T-helper 17 cell (primary cell): ENCODE measurements at places on chromosomes 1 and 21.

- H3K36me3 ChIP-seq = peaks cover 6% of the 10 kb centered on the region
- no peak for DNase-seq
- no peak overlapping the region for H3K4me3 ChIP-seq
- no peak overlapping the region for H3K27ac ChIP-seq
These were observed 1.4 kb downstream of the RNF11 start for GRCh38 chr1:51237351-51238033.

DNA sequence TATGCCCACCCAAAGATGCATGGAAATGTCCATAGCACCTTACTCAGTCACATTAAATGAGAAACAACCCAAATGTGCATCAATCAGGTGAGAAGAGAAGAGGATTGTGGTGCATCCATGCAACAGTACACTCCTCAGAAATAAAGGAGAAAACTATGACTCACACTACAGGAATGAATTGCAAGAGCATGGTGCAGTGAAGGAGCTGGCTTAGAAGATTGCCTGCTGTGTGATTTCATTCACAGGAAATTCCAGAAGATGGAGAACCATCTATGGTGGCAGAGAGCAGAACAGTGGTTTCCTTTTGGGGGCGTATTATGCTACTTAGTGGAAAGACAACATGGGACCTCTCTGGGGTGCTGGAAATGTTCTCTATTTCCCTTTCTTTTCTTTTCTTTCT is 278.6 kb upstream of the AJAP1 start:
- no peaks in the 10 kb centered on the region for H3K36me3 ChIP-seq
- no peak for DNase-seq
- H3K4me3 ChIP-seq = no peak overlapping the region
- no peaks in the 10 kb centered on the region for H3K27me3 ChIP-seq
- no peaks in the 10 kb centered on the region for H3K4me1 ChIP-seq

- no peak overlapping the region for H3K4me3 ChIP-seq
- H3K27me3 ChIP-seq = peaks cover 55% of the 10 kb centered on the region
- peaks cover 15% of the 10 kb centered on the region for H3K4me1 ChIP-seq
- H3K27ac ChIP-seq = no peak overlapping the region
- H3K36me3 ChIP-seq = peaks cover 9% of the 10 kb centered on the region
These were observed 11.3 kb upstream of the MCOLN3 start for GRCh38 chr1:85059563-85059962.

DNA sequence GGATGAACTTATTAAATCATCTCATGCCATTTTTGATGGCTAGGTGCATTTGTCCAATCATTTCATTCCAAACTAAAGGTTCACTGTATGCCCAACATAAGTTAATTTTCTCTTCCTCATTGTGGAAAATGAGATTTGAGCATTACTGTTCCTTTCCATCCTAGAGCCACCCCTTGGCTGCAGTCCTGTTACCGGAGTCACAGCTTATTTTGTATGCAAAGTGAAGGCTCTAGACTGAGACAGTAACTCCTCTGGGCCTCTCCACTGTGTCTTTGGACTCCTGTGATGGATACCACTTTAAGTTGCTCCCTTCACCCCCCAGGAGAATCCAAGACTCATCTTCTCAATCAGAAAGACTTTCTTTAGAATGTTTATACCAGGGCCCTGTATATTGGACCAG is 59.7 kb downstream of the FGGY start:
- H3K27ac ChIP-seq = no peak overlapping the region
- H3K27me3 ChIP-seq = no peaks in the 10 kb centered on the region
- no peaks in the 10 kb centered on the region for H3K36me3 ChIP-seq
- H3K4me3 ChIP-seq = no peak overlapping the region

DNA sequence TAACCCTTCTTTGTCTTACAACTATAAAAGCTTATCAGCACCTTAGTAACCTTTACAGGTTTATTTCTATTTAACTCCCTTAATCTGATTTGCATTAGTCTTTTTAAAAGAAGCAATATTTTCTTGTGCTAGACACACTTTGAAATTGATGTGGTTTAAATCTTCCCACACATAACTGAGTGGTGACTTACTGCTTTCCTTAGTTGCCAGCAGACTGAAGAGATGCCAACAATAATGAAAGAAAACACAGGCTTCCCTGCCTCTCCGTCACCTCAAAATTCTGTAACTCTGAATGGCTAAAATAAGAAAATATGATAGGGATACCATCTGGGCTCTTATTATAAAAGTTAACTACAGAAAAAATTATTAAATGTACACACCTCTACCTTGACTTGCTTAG is 196.8 kb downstream of the PTBP2 start:
- no peaks in the 10 kb centered on the region for H3K36me3 ChIP-seq
- no peak overlapping the region for H3K4me3 ChIP-seq
- no peaks in the 10 kb centered on the region for H3K4me1 ChIP-seq

DNA sequence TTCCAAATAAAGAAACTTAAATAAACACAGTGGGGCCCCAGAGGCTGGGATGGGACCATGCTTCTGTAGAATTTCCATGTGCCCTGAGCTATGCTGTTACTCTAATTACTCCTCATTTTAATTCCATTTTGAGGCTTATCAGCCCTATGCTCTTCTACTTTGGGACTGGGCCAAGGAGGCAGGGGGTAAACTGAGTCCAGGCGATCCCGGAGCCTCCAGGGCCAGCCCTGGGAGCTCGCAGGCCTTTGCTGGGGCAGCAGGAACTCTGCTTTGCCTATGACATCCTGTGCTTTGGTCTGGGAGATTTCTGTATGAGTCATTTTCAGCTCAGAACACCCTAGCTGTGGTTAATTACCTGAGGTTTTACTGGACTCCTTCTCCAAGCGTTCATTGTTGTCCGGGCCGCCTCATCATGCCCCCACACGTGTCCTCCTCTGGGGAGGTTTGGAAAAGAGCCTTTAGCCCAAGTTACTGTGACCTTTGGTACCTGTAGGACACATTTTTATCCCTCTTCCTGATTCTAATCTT is 95.7 kb downstream of the RHOU start:
- peak overlapping the region; percentile 54 for H3K27ac ChIP-seq
- no peak overlapping the region for H3K4me3 ChIP-seq
- H3K4me1 ChIP-seq = peaks cover 11% of the 10 kb centered on the region
- DNase-seq = no peak
- H3K27me3 ChIP-seq = peaks cover 13% of the 10 kb centered on the region

GRCh38 chr1:80656014-80656636 is 1144.6 kb upstream of the ADGRL2 start:
- no peaks in the 10 kb centered on the region for H3K27me3 ChIP-seq
- no peak overlapping the region for H3K27ac ChIP-seq
- DNase-seq = no peak

- no peak overlapping the region for H3K27ac ChIP-seq
- H3K27me3 ChIP-seq = peaks cover 22% of the 10 kb centered on the region
- no peak for DNase-seq
These were observed 7.9 kb upstream of the EDN2 start for GRCh38 chr1:41492341-41492848.
